ENCODE measurements at places on chromosomes 7 and 10. TPM values are rescaled to one million over a fixed set of nuclear protein-coding genes. Genes with fewer than 3 reads are reported as not detected.

GRCh38 chr7:107035446-107035845 lies 9.1 kb upstream of the PRKAR2B start:
- no peak overlapping the region for H3K4me3 ChIP-seq
- no peak overlapping the region for H3K27ac ChIP-seq
- no peaks in the 10 kb centered on the region for H3K4me1 ChIP-seq

- DNase-seq, result no peak
- H3K36me3 ChIP-seq, result no peaks in the 10 kb centered on the region
- H3K27me3 ChIP-seq, result no peaks in the 10 kb centered on the region
- peaks cover 11% of the 10 kb centered on the region for H3K4me1 ChIP-seq
- no peak overlapping the region for H3K4me3 ChIP-seq
- no peak overlapping the region for H3K27ac ChIP-seq
Measured at GRCh38 chr10:35268323-35268722, 68.0 kb upstream of the CCNY start.

- peak; percentile 83 for DNase-seq
- H3K36me3 ChIP-seq, result no peaks in the 10 kb centered on the region
- H3K4me1 ChIP-seq, result peaks cover 11% of the 10 kb centered on the region
- peak overlapping the region; percentile 77 for H3K4me3 ChIP-seq
- H3K27ac ChIP-seq, result peak overlapping the region; percentile 89
Measured at GRCh38 chr10:71888623-71889387, 37.8 kb upstream of the PSAP start.

- DNase-seq, result no peak
- H3K36me3 ChIP-seq, result no peaks in the 10 kb centered on the region
- H3K27ac ChIP-seq, result no peak overlapping the region
- H3K4me3 ChIP-seq, result no peak overlapping the region
- H3K4me1 ChIP-seq, result no peaks in the 10 kb centered on the region
- H3K27me3 ChIP-seq, result no peaks in the 10 kb centered on the region
Measured at GRCh38 chr7:119959811-119960210, 313.2 kb upstream of the KCND2 start.

The CFAP70 gene
- 0.58 TPM for total RNA-seq
